B cell (primary cell): ENCODE measurements at places on chromosomes 3 and 15. TPM values are rescaled to one million over a fixed set of nuclear protein-coding genes. Genes with fewer than 3 reads are reported as not detected.
A peak's percentile ranks its signal among the peaks of the same experiment; 100 is the strongest.

GRCh38 chr15:75729326-75730069, 16.9 kb upstream of the CSPG4 start:
- H3K27ac ChIP-seq = no peak overlapping the region
- no peaks in the 10 kb centered on the region for H3K27me3 ChIP-seq
- H3K4me3 ChIP-seq = no peak overlapping the region
- H3K36me3 ChIP-seq = no peaks in the 10 kb centered on the region
- H3K4me1 ChIP-seq = peaks cover 3% of the 10 kb centered on the region
- no peak for DNase-seq

DNA sequence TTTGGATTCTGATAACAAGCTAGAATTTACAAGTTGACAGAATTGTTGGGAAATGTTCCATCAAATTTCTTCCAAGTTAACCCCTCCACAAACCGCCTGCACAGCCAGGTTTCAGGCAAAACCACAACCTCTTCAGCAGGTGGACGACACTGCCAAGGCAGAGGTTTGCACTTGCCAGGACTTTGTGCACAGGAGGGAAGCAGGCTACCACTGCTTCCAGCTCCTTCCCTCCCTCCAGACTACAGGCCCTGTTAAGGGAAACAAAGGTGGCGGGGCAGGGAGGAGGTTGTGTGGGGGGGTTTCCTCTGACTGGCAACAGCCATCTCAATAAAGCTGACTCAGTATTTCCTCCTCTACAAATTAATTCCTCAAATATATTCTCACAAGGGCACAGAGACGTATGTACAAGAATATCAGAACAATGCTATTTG, 42.2 kb downstream of the TBC1D2B start:
- no peaks in the 10 kb centered on the region for H3K27me3 ChIP-seq
- peaks cover 32% of the 10 kb centered on the region for H3K4me1 ChIP-seq
- no peak overlapping the region for H3K4me3 ChIP-seq
- no peak overlapping the region for H3K27ac ChIP-seq
- no peaks in the 10 kb centered on the region for H3K36me3 ChIP-seq
- DNase-seq = no peak

GRCh38 chr15:36161771-36162212, 417.6 kb upstream of the CDIN1 start:
- no peaks in the 10 kb centered on the region for H3K36me3 ChIP-seq
- no peak overlapping the region for H3K27ac ChIP-seq
- no peaks in the 10 kb centered on the region for H3K4me1 ChIP-seq
- no peaks in the 10 kb centered on the region for H3K27me3 ChIP-seq
- DNase-seq = no peak
- no peak overlapping the region for H3K4me3 ChIP-seq

Gene TGFBR2
- total RNA-seq = 189 and 199 TPM in 2 replicates

Gene CAMK2N2
- total RNA-seq = 0.29 TPM in 1 of 2 replicates, not detected in the other

GRCh38 chr3:115808244-115808643, 184.9 kb downstream of the GAP43 start:
- H3K27me3 ChIP-seq = no peaks in the 10 kb centered on the region
- no peaks in the 10 kb centered on the region for H3K36me3 ChIP-seq
- no peak for DNase-seq
- no peak overlapping the region for H3K27ac ChIP-seq

Gene IL17RD
- 0.02 and 0.05 TPM in 2 replicates for total RNA-seq

GRCh38 chr15:70523616-70524015, 239.7 kb downstream of the UACA start:
- H3K27me3 ChIP-seq = no peaks in the 10 kb centered on the region
- no peaks in the 10 kb centered on the region for H3K36me3 ChIP-seq
- no peak overlapping the region for H3K27ac ChIP-seq
- DNase-seq = no peak
- H3K4me3 ChIP-seq = no peak overlapping the region
- peaks cover 38% of the 10 kb centered on the region for H3K4me1 ChIP-seq

Gene ILDR1
- total RNA-seq = 1.6 and 1.9 TPM in 2 replicates

- no peak for DNase-seq
- H3K4me3 ChIP-seq = no peak overlapping the region
- H3K27ac ChIP-seq = no peak overlapping the region
- no peaks in the 10 kb centered on the region for H3K36me3 ChIP-seq
- H3K4me1 ChIP-seq = no peaks in the 10 kb centered on the region
These were observed 189.9 kb downstream of the DTWD1 start for GRCh38 chr15:49810720-49811119.

Gene SLC6A20
- 0.32 TPM in 1 of 2 replicates, not detected in the other for total RNA-seq

Gene NDUFAF3
- 67.0 and 67.5 TPM in 2 replicates for total RNA-seq

- H3K36me3 ChIP-seq = no peaks in the 10 kb centered on the region
- peak; percentile 62 for DNase-seq
- H3K27me3 ChIP-seq = no peaks in the 10 kb centered on the region
- peaks cover 38% of the 10 kb centered on the region for H3K4me1 ChIP-seq
These were observed 53.7 kb downstream of the CCDC54 start for GRCh38 chr3:107430996-107431245.

Gene CFAP20DC
- 0.83 and 1.2 TPM in 2 replicates for total RNA-seq

Gene MLF1
- 0.32 TPM in 1 of 2 replicates, not detected in the other for total RNA-seq

Gene VILL
- 32.9 and 35.2 TPM in 2 replicates for total RNA-seq

- H3K4me1 ChIP-seq = no peaks in the 10 kb centered on the region
- DNase-seq = no peak
- H3K27ac ChIP-seq = no peak overlapping the region
- no peaks in the 10 kb centered on the region for H3K27me3 ChIP-seq
- H3K4me3 ChIP-seq = no peak overlapping the region
- H3K36me3 ChIP-seq = no peaks in the 10 kb centered on the region
These were observed 20.8 kb upstream of the ALAS1 start for GRCh38 chr3:52176951-52177700.

GRCh38 chr15:85984241-85984640, 95.4 kb upstream of the AGBL1 start:
- no peak overlapping the region for H3K4me3 ChIP-seq
- no peaks in the 10 kb centered on the region for H3K27me3 ChIP-seq
- no peaks in the 10 kb centered on the region for H3K36me3 ChIP-seq
- no peak overlapping the region for H3K27ac ChIP-seq

DNA sequence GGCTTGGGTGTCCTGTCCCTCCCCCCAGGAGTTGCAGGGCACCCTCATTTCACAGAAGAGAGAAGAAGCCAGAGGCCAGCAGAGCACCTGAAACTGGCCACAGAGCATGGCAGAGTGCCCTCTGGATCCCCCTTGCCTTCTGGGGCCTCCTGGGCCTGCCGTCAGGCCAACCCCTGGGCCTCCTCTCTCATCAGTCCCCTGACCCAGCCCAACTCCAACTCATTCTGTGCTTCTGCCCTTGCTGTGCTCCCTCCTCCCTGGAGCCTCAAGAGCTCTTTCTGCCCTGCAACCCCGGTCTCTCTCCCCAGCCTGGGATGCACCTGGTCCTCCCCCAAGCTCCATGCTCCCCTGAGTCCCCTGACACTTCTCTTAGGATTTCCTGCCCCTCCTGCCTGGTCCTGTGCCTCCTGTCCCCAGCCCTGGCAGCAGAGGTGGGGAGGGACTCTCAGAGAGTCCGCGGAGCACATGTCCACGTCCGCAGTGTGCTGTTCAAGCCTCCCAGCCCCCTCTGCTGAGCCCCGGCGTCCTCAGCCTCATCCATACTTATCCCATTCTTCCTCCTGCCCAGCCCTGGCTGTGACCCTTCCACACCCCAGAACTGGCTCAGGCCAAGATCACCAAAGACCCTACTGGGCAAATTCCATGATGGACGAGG, 30.5 kb upstream of the CACNA2D2 start:
- H3K27ac ChIP-seq = no peak overlapping the region
- H3K4me1 ChIP-seq = no peaks in the 10 kb centered on the region
- H3K36me3 ChIP-seq = no peaks in the 10 kb centered on the region
- no peak overlapping the region for H3K4me3 ChIP-seq
- no peak for DNase-seq

DNA sequence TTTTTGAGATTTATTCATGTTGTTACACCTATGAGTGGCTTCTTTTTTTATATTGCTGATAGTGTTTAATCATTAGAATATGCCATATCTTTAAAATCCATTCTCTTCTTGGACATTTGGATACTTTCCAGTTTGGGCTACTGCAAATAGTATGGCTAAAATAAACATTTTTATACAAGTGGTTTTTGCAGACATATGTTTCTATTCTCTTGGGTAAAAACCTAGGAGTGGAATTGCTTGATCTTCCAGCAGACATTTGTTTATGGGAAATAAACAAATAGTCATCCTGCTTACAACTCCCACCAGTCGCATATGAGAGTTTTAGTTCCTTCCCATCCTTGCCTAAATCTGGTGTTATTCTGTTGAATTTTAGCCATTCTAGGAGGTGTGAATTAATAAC, 193.1 kb downstream of the ALCAM start:
- no peaks in the 10 kb centered on the region for H3K4me1 ChIP-seq
- no peaks in the 10 kb centered on the region for H3K27me3 ChIP-seq
- peaks cover 4% of the 10 kb centered on the region for H3K36me3 ChIP-seq
- DNase-seq = no peak

GRCh38 chr15:99536422-99537040, 29.3 kb upstream of the MEF2A start:
- no peak for DNase-seq
- no peaks in the 10 kb centered on the region for H3K27me3 ChIP-seq
- no peaks in the 10 kb centered on the region for H3K4me1 ChIP-seq
- no peak overlapping the region for H3K4me3 ChIP-seq

DNA sequence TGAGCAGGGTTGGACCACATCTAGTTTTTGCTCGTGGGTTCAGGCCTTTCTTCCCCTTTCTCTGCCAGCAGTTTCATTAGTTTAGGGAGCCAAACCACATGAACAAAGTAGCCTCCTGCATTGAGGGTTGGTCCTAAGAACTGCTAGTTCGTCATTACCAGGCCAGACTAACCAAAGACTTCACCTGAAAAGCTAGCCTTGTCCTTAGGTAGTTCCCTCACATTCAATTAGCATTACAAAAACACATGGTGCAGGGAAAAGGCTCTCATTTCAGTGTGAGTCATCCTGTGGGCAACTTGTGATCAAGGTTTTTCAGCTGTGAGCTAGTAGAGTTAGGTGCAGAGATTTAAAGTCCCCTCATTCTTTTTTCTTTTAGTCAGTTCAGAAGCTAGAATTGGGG, 279.3 kb upstream of the CTNNB1 start:
- no peak overlapping the region for H3K27ac ChIP-seq
- H3K4me3 ChIP-seq = no peak overlapping the region
- no peaks in the 10 kb centered on the region for H3K27me3 ChIP-seq
- no peak for DNase-seq

Gene UCN2
- total RNA-seq = not detected in 2 replicates

GRCh38 chr3:50610181-50610971, 1.2 kb downstream of the CISH start:
- H3K4me3 ChIP-seq = peak overlapping the region; percentile 79
- no peaks in the 10 kb centered on the region for H3K27me3 ChIP-seq
- DNase-seq = no peak
- no peaks in the 10 kb centered on the region for H3K36me3 ChIP-seq

Gene ALPK3
- 0.15 and 0.24 TPM in 2 replicates for total RNA-seq

Gene RCCD1
- 18.9 and 20.5 TPM in 2 replicates for total RNA-seq

DNA sequence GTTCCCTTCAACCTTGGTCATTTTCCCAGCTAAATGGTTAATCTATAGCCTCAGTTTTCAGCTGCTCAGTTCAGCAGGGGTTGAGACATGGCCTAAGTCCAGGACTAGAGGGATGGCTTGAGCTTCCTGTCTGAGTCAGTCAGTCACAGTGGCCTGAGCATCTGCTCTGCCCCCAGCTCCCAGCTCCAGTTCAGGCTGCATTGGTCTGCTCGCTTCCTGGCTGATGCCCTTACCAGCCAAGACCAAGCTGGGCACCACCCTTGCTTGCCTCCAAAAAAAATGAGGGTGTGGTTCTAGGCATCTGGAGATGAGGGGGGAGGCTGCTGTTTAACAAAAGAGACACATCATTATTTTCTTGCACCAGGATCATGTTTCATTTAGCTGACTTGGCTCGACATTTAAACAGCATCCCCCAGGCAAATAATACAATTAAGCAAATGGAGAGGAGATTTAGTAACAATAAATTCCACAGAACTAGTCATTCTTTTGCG, 70.7 kb downstream of the WNT5A start:
- H3K36me3 ChIP-seq = no peaks in the 10 kb centered on the region
- H3K4me1 ChIP-seq = no peaks in the 10 kb centered on the region
- H3K27me3 ChIP-seq = no peaks in the 10 kb centered on the region
- H3K4me3 ChIP-seq = no peak overlapping the region
- H3K27ac ChIP-seq = no peak overlapping the region

Gene SLC28A1
- total RNA-seq = not detected in 2 replicates

Gene ITGB5
- 0.54 and 1.4 TPM in 2 replicates for total RNA-seq

Gene FOXB1
- total RNA-seq = not detected in 2 replicates

- H3K4me3 ChIP-seq = no peak overlapping the region
- peaks cover 3% of the 10 kb centered on the region for H3K4me1 ChIP-seq
- H3K36me3 ChIP-seq = no peaks in the 10 kb centered on the region
- H3K27me3 ChIP-seq = no peaks in the 10 kb centered on the region
- no peak overlapping the region for H3K27ac ChIP-seq
These were observed 20.3 kb upstream of the CSPG4 start for GRCh38 chr15:75732809-75733451.

- H3K27me3 ChIP-seq = no peaks in the 10 kb centered on the region
- no peak for DNase-seq
- peaks cover 1% of the 10 kb centered on the region for H3K4me1 ChIP-seq
- H3K36me3 ChIP-seq = peaks cover 7% of the 10 kb centered on the region
- no peak overlapping the region for H3K27ac ChIP-seq
These were observed 51.9 kb downstream of the SLC41A3 start for GRCh38 chr3:126031981-126032471.

DNA sequence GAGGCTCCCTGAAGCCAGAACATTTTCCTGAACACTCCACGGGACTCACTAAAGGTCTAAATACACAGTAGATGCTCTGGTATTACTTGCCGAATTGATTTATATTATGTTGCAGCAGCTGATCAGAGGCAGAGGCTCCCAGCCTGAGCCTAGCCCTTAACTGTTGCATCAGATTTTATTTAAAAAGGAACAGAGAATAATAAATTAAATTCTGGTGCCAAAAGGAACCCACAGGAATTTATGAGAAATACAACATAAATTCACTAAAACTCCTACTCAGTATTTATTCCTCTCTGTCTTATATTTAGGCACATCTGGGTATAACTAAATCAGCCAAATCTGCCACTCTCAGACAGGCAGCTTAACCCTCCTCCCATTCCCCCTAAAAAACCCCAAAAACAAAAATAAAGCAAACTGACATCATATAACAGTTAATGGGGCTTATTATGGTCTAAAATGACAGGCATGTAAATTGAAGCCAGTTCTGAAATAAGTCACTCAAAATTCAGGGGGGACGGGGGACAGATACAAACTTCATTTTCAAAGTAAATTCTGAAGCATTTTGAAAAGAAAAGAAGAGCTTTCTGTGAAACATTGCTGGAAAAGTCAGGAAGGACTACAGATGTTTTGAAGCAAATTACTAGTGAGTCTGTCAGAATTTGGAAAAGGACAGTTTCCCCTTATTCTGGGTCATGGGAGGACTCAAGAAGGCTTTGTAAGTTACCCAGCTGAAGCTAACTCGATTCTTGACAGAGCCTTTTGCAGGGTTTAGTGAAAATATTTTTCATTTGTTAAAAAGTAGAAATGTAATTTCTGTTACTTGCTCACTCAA, 53.8 kb upstream of the CORO2B start:
- H3K36me3 ChIP-seq = no peaks in the 10 kb centered on the region
- H3K27ac ChIP-seq = no peak overlapping the region
- peaks cover 2% of the 10 kb centered on the region for H3K4me1 ChIP-seq
- DNase-seq = no peak
- no peaks in the 10 kb centered on the region for H3K27me3 ChIP-seq
- H3K4me3 ChIP-seq = no peak overlapping the region
